ENCODE measurements at places on chromosomes 2 and 18. TPM values are rescaled to one million over a fixed set of nuclear protein-coding genes. Genes with fewer than 3 reads are reported as not detected.
A peak's percentile ranks its signal among the peaks of the same experiment; 100 is the strongest.

DNA sequence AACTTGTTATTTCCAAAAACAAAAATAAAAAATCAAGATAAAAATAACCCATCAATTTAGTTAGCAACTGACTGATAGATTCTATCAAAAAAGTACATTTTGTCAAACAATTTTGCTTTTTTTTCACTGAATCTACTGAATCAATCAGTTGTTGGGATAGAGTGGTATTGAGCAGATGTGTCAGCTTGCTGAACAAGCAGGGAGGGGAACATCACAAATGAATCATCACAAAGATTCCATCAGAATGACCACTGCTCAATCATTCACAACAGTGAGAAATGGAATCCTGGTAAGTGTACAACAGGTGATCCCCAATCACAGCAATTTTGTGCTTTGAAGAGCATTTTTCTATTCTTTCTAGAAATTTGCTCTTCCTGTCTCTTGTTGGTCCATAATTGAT lies 12.3 kb upstream of the SLC14A2 start:
- H3K27me3 ChIP-seq: no peaks in the 10 kb centered on the region
- H3K4me3 ChIP-seq: no peak overlapping the region
- DNase-seq: no peak
- no peaks in the 10 kb centered on the region for H3K36me3 ChIP-seq
- H3K4me1 ChIP-seq: no peaks in the 10 kb centered on the region
- H3K27ac ChIP-seq: no peak overlapping the region

The PAIP2B gene
- 1.7 TPM for total RNA-seq

The UGT1A3 gene
- not detected for total RNA-seq

The SCN7A gene
- 0.36 TPM for total RNA-seq

DNA sequence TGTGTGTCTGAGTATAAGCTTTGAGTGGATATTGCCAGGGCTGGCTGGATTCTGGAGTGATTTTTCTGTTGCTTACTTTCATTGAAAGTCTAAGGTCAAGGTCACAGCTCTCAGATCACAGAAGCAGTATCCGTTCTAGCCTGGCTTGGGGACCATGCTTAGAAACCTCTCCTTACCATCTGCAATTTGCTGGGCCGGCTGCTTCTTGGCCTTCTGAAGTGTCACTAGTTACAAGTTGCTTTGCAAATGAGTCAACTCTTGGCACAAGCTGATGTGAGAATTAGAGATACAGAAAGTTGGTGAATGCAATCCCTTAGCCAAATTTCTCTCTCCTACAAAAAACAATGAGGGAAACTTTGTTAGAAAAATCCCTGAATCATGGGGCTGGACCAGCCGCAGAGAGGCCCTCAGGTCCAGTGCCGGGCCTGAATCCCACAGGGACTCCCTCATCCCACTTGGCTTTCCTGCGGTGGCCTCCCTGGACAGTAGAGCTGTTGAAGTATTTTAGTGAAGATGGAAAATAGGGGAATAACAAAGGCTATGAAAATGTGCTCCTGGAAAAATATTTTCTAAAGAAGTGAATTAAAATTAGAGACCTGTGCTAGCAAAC lies 92.7 kb upstream of the CNGA3 start:
- H3K36me3 ChIP-seq: no peaks in the 10 kb centered on the region
- H3K27ac ChIP-seq: no peak overlapping the region
- DNase-seq: peak; percentile 69
- H3K4me1 ChIP-seq: no peaks in the 10 kb centered on the region
- H3K4me3 ChIP-seq: no peak overlapping the region

The TGOLN2 gene
- 90.8 TPM for total RNA-seq

The MAL gene
- 0.41 TPM for total RNA-seq

The PAX3 gene
- total RNA-seq: not detected

The COA5 gene
- total RNA-seq: 19.5 TPM

The EFEMP1 gene
- 155 TPM for total RNA-seq
